ENCODE measurements at places on chromosomes 4 and X.
A peak's percentile ranks its signal among the peaks of the same experiment; 100 is the strongest.

GRCh38 chrX:42837101-42837726 lies 59.3 kb upstream of the PPP1R2C start:
- no peak for DNase-seq

- no peak for DNase-seq
Measured at GRCh38 chrX:15448010-15448639, 45.0 kb downstream of the PIR start.

DNA sequence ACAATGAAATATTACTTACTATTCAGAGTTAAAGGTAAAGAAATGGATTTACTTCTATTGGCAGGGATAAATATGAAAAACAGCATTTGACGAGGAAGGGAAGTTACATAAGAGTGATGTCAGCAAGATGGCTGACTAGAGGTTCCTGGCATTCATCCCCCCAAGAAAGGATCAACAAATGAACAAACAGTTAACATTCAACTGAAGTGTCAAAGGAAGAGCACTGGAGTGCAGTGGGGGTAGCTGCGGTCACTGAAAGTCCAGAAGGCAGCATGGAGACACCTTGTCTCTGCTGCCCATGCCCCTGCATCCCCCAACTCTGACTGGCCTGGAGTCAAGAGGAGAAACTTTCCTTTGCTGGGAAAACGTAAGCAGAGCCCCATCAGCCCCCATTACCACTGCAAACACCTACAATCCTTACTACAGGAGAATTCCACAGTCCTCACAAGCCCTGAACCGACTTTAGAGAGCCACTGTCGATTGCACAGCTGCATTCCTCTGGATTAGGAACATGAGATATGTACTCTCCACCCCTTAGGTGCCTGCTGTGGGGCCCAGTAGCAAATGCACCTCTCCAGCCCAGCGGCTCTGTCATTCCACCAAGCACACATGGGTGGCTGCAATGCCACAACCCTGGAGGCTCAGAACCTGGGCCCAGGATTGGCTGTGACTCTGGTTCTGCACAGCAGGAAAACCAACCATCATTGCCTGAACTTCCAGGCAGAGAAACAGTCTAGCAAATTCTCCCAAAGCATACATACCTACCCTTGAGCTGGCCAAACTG lies 79.5 kb downstream of the CBR4 start:
- no peak for DNase-seq

DNA sequence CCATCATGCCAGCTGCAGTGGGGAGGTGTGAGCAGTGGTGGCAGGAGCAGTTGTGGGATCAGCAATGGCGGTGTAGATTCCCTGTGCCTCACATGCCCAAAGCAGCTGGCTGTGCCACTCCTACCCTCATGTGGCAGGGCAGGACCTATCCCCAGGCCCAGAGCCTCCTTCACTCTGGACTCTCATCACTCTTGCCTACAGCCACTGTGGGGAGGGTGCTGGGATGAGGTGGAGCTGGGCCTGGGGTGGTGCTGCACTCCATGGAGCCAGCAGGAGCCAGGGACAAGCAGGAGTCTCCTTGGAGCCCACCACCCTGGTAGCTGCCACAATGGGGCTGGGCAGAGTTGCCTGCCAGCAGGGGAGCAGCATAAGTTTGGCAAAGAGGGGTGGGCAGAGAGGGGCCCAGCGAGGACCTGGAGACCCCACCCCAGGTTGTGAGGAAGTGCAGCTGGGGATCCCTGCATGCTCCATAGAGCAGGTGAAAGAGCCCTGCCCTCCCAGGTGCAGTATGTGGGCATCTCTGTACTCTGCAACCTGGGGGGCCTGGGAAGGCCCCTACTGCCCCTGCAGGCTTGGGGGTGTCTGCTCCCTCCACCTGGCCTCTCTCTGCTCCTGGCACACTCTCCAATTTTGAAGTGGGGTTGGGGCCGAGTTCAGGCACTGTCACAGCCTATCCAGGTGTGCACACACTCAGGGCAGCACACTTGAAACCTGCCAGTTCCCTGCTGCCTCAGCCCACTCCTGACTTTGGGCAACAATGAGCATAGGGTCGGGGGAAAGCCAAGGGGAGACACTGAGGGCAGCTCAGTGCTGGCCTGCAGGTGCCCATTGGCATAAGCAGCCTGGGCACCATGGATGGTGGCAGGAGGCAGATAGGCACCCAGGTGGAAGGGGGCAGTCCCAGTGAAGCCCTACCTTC lies 74.0 kb upstream of the INTU start:
- DNase-seq: no peak

DNA sequence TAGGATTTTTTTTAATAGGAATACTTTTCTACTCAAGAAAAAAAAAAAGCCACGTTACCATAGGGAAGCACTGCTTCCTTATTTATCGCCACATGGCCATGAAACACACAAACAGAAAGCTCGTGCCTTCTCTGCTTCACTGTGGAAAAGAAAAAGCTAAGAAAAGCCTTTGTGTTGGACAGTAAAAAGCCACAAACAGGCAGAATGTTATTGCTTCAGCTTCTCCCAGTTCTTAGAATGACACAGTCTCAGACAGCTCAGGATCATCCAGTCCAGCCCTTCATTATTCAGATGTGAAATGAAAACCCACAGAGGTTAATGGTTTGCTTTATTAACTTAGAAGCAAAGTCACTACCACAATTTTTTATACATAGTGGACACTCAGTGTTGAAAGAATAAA lies 181.6 kb upstream of the NOCT start:
- DNase-seq: no peak

DNA sequence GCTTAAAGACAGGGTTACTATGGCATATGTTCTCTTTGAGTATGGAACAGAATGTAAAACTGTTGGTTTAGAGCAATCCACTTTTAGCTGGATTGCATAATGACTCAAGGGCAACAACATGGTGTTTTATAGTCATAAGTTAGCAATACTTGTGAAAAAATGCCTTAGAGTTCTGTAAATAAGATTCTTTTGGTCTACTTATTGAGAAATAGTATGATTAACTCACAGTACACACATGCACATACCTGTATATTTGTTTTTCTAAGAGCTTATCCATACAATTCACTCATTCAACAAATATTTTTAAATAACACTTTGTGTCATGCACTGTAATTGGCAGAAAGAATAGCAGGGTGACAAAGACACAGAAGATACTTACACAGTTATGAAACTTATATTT lies 1415.5 kb downstream of the PCDH7 start:
- DNase-seq: no peak

- no peak for DNase-seq
Measured at GRCh38 chrX:15834053-15834452, 20.6 kb downstream of the AP1S2 start.

DNA sequence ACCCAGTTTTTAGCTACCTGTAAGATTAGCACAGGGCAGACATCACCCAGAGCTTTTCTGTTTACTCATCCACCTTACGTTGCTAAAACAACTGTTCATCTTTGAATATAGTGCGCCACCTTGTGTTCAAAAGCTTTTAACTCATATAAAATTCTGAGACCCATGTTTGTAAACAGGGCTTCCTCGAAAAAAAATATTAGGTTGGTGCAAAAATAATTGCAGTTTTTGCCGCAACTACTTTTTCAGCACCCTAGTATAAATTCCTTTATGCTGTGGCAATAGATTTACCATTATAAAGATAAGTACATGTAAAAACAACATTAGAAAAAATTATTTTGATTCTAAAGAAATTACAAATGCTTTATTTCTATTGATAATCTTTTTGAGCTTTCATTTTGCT lies 147.9 kb downstream of the LRBA start:
- peak; percentile 60 for DNase-seq

DNA sequence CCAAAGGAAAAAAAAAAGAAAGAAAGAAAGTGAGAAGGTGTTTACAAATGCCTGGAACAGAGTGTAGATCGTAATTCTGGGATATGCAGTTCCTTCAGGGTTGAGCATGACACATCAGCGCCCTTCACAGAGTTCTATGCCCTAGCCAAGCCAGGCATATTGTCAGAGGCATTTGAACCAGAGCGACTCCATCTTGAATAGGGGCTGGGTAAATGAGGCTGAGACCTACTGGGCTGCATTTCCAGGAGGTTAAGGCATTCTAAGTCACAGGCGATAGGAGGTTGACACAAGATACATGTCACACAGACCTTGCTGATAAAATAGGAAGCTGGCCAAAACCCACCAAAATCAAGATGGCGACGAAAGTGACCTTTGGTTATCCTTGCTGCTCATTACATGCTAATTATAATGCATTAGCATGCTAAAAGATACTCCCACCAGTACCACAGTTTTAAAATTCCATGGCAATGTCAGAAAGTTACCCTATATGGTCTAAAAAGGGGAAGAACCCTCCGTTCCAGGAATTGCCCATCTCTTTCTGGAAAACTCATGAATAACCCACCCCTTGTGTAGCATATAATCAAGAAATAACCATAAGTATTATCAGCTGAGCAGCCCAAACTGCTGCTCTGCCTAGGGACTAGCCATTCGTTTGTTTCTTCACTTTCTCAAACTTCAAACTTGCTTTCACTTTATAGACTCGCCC lies 23.5 kb upstream of the LRBA start:
- no peak for DNase-seq

DNA sequence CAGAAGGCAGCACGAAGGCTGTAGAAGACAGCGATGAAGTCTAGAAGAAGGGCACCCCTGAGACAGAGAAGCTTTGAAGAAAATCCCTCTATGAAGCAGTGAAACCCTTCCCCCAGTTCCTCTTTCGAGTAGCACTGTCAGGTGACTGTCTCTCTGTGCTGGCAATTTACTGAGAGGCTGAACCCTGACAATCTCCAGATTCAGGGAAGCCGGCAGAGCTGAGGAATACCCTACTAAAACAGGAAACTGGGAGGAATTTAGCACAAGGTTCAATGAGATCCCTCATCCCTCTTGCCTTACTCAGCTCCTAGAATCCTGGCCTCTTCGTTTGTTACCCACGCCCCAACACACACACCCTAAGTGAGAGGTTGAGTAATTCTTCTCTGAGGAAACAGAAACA lies 239.7 kb upstream of the NOCT start:
- DNase-seq: no peak

DNA sequence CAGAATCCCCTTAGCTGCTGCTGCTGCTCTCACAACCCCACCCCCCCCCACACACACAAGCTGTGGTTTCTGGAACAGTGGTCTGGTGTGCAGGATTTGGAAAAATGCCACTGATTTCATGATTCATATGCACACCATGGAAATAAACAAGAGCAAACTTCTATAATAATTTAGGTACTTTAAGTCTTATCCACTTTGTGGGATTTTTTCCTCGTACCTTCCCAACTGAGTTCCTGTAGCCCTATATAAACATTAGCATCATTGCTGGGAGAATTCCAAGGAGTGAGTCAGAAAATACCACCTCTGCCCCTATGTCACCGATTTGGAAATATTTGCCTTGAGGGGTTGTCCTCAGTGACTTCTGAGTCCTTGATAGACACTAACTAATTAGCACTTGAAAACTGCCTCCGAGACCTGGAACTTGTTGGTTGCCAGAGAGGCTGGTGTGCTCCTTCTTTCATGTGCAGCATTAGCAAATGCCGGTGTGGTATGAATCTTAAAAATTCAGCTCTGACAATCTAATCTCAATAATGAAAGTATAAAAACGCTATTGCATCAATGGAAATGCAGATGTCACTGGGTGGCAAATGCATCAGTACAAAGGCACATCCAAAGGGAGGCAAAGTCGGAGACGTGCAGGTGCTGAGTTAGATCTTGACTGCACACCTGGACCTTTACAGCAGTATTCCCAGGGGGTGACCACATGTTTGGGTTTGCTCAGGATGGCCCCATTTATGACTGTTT lies 61.8 kb downstream of the CPE start:
- no peak for DNase-seq

DNA sequence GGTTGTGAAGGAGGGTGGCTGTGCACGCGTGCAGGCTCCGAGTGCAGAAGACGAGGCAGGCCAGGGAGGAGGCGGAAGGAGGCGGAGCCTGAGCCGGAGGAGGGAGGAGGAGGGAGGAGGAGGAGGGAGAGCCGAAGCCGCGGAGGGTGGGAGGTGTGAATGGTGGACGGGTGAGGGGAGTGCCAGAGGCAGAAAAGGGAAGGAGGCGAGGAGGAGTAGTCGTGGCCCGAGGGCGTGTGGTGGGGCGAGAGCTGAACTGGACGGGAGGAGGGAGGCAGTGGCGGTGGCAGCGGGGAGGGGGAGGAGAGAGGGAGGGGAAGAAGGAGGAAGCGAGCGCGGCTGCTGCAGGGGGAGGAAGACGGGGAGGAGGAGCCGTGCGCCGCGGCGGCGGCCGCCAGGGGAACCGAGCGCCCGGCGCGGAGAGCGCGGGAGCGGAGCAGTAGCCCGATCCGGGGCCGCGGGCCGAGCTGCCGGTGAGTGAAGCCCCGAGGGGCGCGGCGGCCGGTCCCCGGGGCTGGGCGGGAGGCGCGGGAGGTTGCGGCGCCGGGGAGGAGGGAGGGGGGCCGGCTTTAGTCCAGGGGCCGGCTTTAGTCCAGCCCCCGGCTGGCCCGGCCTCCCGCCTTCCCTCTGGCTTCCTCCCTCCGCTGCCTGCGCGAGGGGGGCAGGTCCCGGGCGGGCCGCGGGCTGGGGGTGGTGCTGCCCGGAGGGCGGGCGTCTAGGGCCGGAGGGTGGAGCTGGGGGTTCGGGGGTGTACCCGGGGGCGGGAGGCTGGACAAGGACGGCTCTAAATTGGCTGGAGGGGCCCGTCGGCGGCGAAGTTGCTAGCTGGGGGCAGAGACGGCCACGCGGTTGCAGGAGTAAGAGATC lies at the start of gene TMEM164:
TMEM164 (plus strand) TSS at position 815 of the 867 bp plus-strand sequence. CDS start 661 bp downstream, outside the sequence.
- DNase-seq: peak; percentile 40

DNA sequence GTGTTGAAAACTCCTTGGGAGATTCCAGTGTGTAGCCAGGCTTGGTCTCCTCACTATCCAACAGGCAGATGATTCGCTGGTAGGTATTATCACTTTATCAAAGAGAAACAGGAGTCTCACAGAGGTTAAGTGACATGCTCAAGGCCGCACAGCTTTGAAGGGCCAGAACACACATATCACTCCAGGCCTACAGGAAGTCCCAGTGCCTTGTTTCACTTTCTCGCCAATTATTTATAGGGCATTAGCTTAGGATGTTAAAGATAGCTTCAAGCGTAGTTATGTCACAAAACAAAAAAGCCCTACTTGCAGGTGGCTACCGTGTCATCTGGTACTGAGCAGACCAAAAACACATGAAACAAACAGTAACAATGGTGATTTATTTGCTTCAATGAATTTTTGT lies 13.2 kb downstream of the ATP8A1 start:
- DNase-seq: peak; percentile 82

GRCh38 chr4:40232610-40233009 lies 35.8 kb downstream of the RHOH start:
- no peak for DNase-seq

DNA sequence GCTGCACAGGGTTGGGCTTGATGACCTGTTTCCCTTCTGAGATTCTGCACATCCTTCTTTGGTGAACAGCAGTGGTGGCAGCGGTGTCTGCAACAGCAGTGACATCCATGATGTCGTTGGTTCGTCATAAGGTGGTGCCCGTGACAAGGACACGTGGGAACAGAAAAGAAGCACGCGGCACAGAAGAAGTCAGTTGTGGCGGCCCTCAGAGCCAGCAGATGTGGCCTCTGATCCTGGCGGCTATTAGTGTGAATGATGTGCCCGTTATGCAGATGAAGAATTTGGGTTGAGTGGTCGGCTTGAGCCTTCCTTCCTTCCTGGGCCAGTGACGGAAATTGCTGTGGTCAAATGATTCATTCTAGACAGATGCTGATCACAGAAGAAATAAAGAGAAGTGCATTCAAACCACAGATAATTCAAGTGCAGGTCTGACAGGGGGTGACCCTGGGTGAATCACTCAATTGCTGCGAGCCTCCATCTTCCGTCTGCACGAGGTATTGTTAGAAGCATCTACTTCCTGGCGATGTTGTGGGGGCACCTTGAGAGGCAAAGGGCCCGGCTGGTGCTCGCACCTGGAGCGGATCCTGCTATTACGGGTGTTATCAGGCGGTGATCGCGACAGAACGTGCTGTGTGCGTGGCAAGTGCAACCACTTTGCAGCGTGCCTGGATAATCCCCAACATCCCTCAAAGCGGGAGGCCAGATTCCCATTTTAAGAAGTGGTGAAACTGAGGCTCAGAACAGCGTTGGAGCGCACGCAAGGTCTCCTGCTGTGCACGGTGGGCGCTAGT lies 215.2 kb upstream of the PSAPL1 start:
- no peak for DNase-seq
